ENCODE measurements at places on chromosomes 1 and 21.

- DNase-seq: no peak
These were observed 130.0 kb upstream of the TNR start for GRCh38 chr1:175873290-175873935.

GRCh38 chr1:7553042-7553690, 217.9 kb upstream of the VAMP3 start:
- no peak for DNase-seq

- peak; percentile 47 for DNase-seq
These were observed 19.8 kb downstream of the KMO start for GRCh38 chr1:241551759-241552638.

GRCh38 chr1:10368194-10368593, 30.7 kb upstream of the PGD start:
- DNase-seq: no peak

- no peak for DNase-seq
These were observed 19.2 kb downstream of the TUT4 start for GRCh38 chr1:52533713-52534112.

- no peak for DNase-seq
These were observed 66.3 kb upstream of the PPP2R5A start for GRCh38 chr1:212218911-212219310.

DNA sequence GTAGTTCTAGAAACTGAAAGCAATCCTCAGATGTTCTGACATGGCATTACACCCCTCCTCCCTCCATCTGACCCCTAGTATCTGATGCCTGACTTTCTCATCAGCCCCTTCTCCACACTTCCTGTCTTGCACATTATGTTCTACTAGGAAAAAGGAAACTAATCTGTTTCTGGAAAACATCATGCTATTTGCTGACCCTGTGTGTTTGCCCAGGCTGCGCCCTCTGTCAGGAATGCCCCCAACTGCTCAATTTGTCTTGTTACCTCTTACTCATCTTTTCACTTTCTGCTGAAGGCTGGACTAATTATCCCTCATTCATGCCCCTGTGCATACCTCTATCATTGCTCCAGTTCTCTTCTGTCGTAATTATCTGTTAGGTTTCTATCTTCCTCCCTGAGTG, 37.5 kb upstream of the DAB1 start:
- DNase-seq: no peak

DNA sequence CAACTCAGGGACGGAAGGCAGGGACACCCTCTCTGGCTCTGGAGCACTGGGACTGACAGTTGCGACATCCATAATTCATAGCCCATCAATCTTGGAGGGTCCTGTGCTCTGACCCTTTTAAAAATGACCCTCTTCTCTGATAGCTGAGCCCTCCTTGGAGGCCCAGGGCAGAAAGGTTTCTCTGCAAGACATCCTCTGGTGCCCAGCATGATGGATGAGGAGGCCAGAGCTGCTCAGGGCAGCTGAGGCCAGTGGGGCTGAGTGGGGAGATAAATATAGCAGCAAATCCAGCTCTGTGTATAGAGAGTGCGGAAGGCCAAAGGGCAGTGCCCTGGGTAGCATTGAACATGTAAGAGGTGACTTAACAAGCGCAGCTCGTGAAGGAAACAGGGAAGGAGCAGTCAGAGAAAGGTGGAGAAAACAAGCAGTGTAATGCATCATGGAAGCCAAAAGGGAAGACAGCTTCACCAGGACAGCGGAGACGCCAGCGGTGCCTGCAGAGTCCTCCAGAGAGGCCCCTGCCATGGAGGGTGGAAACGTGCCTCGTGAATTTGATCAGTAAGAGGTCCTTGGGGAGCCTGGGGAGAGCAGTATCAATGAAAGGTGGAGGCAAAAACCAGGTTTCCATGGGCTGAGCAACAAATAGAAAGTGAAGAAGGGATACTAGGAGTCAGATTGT, 50.4 kb upstream of the FMOD start:
- DNase-seq: no peak

- DNase-seq: no peak
These were observed 15.7 kb downstream of the GAS5 start for GRCh38 chr1:173852105-173852504.

- DNase-seq: no peak
These were observed 4.4 kb downstream of the GADD45A start for GRCh38 chr1:67689267-67690017.

- DNase-seq: no peak
These were observed 139.5 kb downstream of the PAPPA2 start for GRCh38 chr1:176602388-176603004.

GRCh38 chr1:101739146-101739545, 257.6 kb downstream of the OLFM3 start:
- DNase-seq: no peak

DNA sequence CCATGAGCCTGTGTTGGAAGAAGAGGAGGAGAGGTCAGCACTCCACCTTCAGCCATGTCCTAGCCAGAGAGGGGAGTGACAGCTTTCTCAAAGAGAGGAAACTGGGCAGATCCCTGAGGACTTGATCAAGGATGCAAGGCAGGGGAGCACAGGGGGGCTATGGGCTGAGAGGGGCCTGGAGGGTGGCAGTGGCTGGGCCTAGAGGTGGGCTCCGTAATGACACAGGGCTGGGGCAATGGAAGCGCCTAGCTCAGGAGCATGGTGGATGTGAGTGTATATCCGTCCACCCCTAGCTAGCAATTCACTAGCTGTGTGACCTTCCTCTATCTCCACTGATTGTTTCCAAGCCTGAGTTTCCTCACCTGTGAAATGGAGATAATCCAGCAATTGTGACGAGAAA, 32.6 kb downstream of the NEK2 start:
- DNase-seq: no peak

- no peak for DNase-seq
These were observed 12.4 kb upstream of the EVI5 start for GRCh38 chr1:92797297-92797696.

DNA sequence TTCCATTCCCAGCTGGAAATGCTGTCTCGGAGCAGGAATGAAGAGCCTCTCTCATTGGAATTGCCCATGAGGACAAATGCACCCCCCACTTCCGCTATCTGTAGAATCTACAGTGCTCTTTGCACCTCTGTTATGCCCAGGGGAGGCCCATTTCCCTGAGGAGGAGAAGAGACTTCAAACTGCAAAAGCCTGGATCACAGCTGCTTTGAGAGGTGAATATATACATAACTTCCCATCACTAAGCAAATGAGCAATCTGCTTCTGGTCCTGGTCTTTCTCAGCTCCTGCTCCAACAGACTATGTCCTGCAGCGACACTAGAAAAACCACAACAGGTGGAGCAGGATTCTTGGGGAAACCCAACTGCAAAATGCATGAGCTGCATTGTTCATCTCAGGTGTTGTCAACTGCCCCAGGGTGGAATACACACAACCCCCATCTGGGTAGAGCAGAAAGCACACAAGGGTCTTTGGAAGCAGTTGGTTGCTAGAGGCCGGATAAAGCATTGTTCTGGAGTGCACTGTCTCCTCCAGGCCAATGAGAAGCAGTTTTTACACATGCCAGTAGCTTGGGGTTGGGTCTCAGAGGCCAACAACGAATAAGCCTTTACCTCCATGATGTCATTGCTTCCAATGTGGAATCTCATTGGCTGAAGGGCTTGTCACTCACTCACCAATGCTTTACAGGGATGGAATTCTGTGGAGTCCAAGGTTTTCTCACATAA, 67.7 kb upstream of the RAB4A start:
- peak; percentile 37 for DNase-seq

- no peak for DNase-seq
These were observed 162.0 kb downstream of the NTPCR start for GRCh38 chr1:233112186-233113008.

DNA sequence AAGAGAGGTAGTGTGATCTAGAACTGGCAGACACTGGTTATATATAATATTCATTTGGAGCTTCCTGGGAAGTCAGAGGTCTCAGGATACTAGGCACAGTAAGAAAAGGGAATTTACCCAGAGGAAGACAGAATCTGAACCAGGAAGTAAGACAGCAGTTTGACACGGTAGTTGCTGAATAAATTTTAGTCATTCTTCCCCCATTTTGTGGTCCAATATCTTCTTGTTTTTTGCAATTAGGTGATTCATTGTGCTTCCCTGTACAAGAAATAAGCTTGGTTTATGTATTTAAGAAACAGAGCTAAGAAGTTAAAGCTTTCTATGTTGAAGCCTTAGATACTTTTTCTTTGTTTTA, 1.3 kb downstream of the TMEM167B start:
- DNase-seq: no peak

GRCh38 chr1:184492536-184492935, 105.7 kb downstream of the C1orf21 start:
- no peak for DNase-seq

Measured in globus pallidus (tissue), 1 donor.